ENCODE measurements at places on chromosomes 5 and 9.
A peak's percentile ranks its signal among the peaks of the same experiment; 100 is the strongest.

DNA sequence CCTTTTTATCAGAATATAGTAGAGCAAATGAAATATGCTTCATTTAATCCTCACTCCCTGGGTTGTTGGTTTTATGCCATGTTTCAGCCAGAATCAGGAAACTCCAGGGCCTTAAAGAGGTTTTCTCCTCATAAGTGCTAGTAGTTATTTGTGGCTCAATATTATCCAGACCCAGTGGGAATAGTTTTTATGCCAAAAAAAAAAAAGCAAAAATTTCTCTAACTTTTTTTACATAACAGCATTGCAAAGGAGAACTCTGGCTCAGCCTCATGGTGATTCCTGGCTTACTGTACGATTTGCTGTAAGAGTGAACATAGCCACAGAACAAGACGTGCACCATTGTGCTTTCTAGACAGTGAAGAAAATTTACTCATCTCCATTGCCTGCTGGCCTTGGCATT, 232.5 kb downstream of the PJA2 start:
- DNase-seq = no peak

DNA sequence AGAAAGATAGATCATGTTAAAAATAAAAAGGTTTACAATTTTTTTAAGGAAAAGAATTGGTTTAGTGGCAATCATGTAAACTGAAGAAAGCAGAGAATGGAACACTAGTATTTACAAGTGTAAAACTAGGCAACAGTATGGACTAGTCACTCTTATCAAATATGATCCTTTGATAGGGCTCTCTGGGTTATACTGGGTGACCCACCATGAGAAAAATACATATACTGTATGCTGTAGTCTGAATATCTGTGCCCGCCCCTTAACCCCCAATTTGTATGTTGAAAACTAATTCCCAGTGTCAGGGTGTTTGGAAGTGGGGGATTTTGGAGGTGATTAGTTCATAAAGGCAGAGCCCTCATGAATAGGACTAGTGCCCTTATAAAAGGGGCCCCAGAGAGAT, 236.8 kb upstream of the TARS1 start:
- DNase-seq = no peak

- DNase-seq = no peak
Observed at GRCh38 chr5:44443172-44443571, 54.0 kb upstream of the FGF10 start.

- DNase-seq = no peak
Observed at GRCh38 chr9:107242073-107243030, 40.7 kb upstream of the RAD23B start.

GRCh38 chr9:8348756-8349155, 549.2 kb upstream of the DMAC1 start:
- no peak for DNase-seq

GRCh38 chr5:58153255-58153654, 306.6 kb downstream of the PLK2 start:
- DNase-seq = no peak

- DNase-seq = no peak
Observed at GRCh38 chr9:100670719-100671118, 92.8 kb downstream of the CAVIN4 start.

DNA sequence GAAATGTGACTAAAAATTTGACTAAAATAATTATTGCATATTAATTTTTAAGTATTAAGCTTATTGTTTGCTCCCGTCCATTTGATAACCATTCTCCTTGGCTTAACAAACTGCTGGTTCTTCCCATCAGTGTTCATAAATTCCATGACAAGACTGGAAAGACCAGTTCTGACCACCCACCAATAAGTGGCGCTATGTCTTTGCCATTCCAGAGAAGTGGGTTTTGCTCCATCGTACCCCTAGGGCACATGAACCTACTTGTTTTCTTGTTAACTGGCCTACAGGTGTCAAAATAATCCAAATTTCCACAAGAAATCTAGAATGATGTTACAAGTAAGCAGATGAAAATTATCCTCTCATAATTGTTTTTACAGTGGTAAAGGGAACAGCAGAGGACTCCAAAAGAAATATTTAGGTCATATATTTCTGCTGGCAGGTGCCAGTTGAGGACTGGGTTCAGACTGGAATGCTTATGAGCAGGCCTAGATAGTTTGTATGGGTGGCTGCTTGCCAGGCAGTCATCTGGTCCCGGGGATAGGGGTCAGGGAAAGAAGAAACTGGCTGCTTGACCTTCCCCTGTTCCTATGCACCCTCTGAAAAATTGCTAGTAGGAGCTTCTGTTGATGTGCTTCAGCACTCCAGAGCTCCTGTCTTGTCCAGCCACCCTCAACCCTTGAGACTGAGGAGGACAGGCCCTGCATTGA, 283.1 kb upstream of the ADAMTSL1 start:
- DNase-seq = no peak

DNA sequence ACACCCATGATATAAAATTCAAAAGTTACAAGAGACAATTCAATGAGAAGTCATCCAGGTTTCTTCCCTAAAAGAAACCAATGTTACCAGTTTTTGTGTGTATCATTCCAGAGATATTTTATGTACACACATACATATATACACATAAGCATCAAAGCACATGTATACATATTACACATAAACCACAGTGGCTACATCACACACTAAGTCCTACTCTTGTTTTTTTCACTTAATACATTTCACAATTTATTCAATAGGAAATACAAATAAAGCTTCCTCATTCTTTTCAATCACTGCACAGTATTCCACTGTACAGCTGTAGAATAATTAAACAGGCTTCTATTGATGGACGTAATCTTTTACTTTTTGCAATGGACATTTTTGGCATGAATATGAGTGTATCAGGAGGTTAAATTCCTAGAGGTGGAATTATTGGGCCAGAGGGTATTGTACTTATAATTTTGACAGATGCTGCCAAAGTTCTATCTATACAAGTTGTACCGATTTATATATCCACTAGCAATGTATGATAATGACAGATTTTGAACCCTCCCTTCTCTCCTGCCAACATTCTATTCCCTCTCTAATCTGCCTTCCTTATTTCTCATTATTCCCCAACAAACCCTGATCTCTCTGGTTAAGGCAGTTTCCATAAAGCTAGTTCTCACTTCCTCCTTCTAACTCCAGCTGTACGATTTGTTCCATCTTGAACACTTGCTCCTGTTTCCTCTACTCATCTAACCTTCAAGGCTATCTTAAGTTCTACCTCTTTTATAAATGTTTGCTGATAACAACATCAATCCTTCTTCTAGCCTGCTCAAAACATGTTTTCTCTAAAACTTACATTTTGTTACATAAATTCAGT, 35.2 kb downstream of the MRPS27 start:
- no peak for DNase-seq

DNA sequence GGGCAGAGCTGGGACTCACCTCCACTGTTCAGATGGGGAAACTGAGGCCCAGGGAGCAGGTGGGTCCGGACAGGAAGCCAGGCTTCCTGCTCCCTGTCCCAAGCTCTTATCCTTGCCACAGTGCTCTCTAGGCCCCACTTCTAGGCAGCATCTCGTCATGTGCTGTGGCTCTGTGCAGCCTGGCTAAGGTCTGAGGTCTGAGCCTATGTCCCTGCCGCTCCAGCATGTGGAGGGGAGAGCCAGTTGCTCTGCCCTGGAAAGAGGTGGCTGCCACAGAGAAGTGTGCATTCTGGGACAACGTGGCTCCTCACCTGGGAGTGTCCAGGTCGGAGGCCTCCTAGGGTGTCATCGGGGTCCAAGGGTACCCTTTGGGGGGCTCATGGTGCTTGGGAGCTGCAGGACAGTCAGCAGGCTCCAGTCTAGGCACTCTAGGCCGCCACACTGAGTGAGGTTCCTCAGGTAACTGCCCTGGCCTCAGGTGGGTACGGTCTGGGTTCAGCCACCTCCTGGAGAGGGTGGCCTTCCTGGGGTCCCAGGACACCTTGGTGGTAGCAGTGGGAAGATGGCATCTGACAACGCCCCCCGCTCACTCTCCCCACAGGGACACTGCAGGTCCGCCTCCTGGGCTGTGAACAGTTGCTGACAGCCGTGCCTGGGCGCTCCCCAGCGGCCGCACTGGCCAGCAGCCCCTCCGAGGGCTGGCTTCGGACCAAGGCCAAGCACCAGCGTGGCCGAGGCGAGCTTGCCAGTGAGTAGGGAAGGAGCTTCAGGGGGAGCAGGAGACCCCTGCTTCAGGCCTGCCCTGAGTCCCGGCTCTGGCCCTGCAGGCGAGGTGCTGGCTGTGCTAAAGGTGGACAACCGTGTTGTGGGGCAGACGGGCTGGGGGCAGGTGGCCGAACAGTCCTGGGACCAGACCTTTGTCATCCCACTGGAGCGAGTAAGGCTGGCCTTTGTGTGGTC, 10.4 kb downstream of the PKN3 start:
- no peak for DNase-seq

- DNase-seq = no peak
Observed at GRCh38 chr9:132597073-132597775, 14.8 kb downstream of the BARHL1 start.

DNA sequence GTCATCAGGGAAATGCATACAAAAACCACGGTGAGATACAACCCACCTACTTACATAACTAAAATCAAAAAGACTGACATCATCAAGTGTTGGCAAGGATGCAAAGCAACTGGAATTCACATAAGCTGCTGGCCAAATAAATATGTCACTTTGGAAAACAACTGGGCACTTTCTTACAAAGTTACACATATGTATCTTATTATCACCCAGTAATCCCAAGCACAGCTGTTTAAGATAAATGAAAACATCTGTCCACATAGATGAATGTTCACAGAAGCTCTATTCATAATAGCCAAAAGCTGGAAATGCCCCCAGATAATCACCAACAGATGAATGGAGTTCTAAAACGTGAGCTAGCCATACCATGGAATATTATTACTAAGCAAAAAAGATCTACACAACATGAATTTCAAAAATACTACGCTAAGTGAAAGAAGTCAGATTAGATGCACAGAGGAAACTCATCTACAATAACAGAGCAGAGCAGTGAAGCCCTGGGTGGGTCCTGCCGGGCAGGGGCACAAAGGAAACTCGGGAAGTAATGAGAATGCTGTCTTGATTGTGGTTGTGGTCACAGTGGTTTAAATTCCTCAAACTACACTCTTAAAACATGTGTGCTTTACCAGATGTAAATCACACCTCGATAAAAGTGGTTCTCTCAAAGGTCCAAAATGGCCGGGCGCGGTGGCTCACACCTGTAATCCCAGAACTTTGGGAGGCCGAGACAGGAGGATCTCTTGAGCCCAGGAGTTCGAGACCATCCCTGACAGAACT, 8.5 kb downstream of the CAMSAP1 start:
- no peak for DNase-seq

DNA sequence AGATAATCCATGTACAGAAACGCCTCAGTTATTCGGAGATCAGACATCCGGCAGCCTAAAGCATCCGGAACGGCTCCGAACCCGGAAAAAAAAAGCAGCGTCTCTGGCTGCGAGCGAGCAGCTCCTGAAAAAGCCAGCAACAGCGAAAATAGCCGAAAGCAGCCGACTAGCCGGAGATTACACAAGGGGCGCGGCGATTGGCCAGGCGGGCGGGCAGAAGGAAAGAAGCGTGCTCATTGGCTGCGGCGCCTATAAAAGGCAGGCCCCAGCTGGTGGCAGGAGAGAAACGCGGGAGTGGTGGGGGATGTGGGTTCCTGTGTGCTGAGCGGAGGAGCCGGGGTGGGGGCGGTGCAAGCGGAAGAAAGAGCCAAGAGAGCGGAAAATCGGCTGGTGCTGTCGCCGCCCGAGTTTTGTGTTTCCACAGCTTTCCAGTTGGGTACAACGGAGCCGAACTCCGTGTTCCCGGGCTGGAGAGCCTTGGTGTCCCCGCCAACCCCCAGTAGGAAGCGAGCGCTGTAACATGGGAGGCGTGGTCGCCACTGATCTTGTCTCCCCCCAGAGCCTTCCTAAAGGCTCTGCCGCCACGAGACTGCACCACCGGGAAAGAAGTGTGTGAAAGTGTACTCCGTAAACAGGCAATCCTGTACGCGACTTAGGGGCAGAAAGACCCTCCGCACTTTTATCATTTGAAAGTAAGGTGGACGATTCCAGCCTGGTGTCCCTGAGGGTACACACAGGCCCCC, at the start of gene ARL15:
Gene ARL15 (minus strand): TSS at position 141 of the 743 bp plus-strand sequence.
- peak; percentile 98 for DNase-seq

- no peak for DNase-seq
Observed at GRCh38 chr9:70746760-70747159, 332.3 kb upstream of the KLF9 start.

DNA sequence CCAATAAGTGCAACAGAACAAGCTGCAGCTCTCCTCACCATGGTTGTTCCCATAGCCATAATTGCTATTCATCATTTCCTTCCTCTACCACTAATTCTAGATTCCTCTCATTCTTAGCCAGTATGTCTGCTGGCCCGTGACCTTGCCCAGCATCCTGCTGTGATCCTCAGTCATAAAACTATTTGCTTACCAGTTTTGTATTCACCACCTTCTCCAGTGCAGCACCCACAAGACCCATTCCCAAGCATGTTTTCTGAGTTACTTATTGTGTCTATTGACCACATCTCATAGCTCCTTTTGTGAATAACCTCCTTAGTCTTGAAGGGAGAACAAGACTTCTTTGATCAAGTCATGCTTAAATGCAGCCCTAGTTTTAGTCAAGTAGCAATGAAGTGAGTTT, 488.0 kb upstream of the CTNND2 start:
- DNase-seq = no peak

DNA sequence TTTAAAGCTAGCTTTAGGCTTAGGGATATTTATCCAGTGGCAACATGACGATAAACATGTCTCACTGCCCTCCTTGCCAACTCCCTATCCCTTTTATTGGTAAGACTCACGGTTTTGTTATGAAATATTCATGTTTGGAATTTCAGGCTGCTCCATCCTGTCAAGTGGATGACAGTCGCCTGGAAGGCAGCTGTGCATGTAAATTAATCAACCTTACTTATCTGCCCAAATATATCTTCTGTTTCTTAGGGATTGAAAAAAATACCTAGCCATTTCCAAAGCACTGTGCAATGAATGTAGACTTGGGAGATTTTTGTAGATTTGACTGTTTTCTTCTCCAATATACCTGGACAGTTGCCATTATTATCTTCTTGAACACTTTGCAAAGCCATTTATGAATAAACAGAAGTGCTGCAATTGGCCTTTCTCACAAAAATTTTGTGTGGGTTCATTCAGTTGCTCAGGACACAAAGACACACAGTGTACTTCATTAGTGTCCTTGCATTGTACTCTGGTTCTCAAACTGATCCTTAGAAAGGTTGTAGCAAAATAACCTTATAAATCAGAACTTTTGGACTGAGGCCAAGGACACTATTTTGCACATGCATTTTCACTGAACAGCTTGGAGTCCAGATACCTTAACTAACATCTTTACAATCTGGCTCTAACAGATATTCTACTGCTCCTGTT, 889.4 kb upstream of the SEMA6A start:
- DNase-seq = no peak

DNA sequence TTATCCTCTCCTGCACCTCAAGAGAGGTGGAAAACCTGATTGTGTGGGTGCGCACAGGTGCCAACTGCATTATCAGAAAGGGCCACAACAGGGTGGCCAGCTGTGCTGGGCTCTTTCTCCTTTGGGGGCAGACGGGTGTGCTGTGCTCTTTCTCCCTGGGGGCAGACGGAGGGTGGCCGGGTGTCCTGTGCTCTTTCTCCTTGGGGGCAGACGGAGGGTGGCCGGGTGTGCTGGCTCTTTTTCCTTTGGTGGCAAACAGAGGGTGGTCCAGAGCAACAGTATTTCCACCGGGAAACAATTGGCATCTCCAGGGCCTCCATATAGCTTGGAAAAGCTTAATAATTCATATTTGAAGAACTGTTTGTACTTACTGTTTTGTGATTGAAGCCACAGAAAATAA, 6.8 kb downstream of the LMX1B start:
- no peak for DNase-seq

- DNase-seq = no peak
Observed at GRCh38 chr9:115286411-115286810, 168.5 kb upstream of the TNC start.

Measured in K562 (cell line).